Mesenteric fat pad (tissue), 1 donor: ENCODE measurements at places on chromosomes 3 and 15. TPM values are rescaled to one million over a fixed set of nuclear protein-coding genes. Genes with fewer than 3 reads are reported as not detected.

The GPR15 gene
- not detected for total RNA-seq

The AGTR1 gene
- 19.8 TPM for total RNA-seq

The TLR9 gene
- total RNA-seq, result 0.19 TPM

The CMTM8 gene
- total RNA-seq, result 5.6 TPM

The MINAR1 gene
- 0.45 TPM for total RNA-seq

The SLC12A8 gene
- total RNA-seq, result 2.3 TPM

The KCNMB2 gene
- not detected for total RNA-seq

The SERPINI1 gene
- total RNA-seq, result 2.2 TPM

The GOLGA6D gene
- total RNA-seq, result not detected

The PPP2R3A gene
- total RNA-seq, result 7.8 TPM

The RAB11A gene
- 207 TPM for total RNA-seq

The EHHADH gene
- total RNA-seq, result 33.0 TPM

The PRC1 gene
- 3.8 TPM for total RNA-seq

The GOLGA8G gene
- total RNA-seq, result not detected

The CCR4 gene
- total RNA-seq, result 0.48 TPM

The TBC1D5 gene
- total RNA-seq, result 50.1 TPM

The MME gene
- 138 TPM for total RNA-seq

The RAB5A gene
- total RNA-seq, result 70.3 TPM

The AMT gene
- 1.2 TPM for total RNA-seq

The MYLK gene
- total RNA-seq, result 80.3 TPM

The ARL6IP5 gene
- 200 TPM for total RNA-seq

The GNAT1 gene
- not detected for total RNA-seq

The CCR2 gene
- total RNA-seq, result 3.3 TPM

The SLC30A4 gene
- 8.5 TPM for total RNA-seq

The LNP1 gene
- total RNA-seq, result 1.3 TPM

The MUC20 gene
- 2.0 TPM for total RNA-seq

The EIF3J gene
- total RNA-seq, result 84.9 TPM

The KBTBD13 gene
- total RNA-seq, result not detected

The GOLGA8K gene
- 1.2 TPM for total RNA-seq

The SNTN gene
- total RNA-seq, result not detected

The CLDN1 gene
- 0.10 TPM for total RNA-seq

The VWA5B2 gene
- total RNA-seq, result not detected

The TMEM212 gene
- total RNA-seq, result not detected

The SLC6A11 gene
- not detected for total RNA-seq

The GOLGA6A gene
- total RNA-seq, result not detected

The PRRT3 gene
- total RNA-seq, result 1.6 TPM

The DISP2 gene
- 0.26 TPM for total RNA-seq

The EXD1 gene
- total RNA-seq, result not detected

The OCA2 gene
- total RNA-seq, result not detected

The TMED3 gene
- 27.8 TPM for total RNA-seq

The CHRFAM7A gene
- 3.5 TPM for total RNA-seq
